Right lung (tissue), 10 donors: ENCODE measurements at places on chromosomes 1 and 21.

GRCh38 chr1:203681739-203682138, 55.1 kb downstream of the ATP2B4 start:
- DNase-seq: no peak

DNA sequence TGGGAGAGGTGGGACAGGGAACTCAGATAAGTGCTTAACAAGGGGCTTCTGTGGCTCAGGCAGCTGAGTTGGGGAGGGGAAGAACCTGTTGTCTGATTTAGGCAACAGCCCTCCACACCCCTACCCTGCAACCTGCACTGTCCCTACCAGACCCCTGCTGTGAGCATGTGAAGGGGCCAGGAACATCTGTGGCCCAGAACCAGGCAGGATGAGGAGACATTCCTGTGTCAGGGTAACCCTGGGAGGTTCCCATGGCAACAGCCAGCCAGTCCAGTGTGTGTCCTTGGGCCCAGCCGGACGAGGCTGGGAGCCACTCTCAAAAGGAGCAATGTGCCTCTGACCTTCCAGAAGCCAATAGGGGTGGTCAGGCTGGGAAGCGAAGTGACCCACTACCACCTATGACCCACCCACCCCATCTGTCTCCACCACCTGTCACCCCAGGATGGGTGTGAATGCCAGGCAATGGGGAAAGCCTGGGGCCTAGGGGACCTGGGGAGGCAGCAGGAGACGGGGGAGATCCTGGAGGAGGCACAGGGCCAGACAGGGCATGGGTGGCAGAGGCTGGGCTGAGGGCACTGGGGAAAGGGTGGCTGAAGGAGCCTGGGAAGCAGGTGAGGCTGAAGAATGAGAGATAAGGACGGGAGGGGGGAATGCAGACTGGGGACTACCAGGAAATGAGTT, 5.0 kb upstream of the PMVK start:
- no peak for DNase-seq

GRCh38 chr21:28747464-28747863, 245.2 kb downstream of the LTN1 start:
- no peak for DNase-seq

DNA sequence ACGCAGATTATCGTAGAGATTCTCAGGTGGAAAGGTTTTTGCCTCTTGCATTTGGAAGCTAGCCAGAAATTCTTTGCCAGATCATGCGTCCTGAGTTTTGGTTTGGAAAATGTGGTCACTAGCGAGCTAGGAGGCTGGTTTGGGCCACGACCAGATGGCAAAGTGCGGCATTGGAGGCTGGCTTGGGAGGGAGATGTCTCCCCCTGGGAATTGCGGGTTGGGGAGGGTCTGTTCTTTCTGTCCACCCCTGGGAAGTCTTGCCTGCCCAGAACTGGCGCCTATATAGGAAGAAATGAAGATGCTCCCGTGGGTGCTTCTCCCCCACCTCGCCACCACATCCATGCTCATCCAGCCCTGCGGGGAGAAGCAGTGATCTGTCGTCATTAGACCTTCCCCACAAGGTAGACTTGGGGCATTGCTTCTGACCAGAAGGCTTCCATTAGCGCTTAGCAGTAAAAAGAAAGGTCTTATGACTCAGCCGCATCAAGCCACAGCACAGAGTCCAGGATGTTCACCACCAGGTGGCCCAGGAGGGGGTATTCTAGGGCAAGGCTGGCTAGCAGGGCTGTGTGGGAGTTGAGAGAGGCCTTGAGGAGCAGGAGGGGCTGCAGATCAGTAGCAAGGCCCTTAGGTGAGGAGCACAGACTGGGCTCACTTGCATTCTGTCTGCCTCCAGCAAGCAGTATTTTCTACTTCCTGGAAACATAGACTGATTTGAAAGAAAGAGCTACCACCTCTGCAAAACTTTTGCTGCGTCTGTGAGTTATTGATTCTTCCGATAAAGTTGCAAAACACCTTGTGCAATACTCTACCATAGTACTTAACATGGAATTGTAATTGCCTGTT, 1.5 kb upstream of the PTP4A2 start:
- DNase-seq: no peak

- no peak for DNase-seq
Observed at GRCh38 chr1:203693721-203694120, 67.1 kb downstream of the ATP2B4 start.

DNA sequence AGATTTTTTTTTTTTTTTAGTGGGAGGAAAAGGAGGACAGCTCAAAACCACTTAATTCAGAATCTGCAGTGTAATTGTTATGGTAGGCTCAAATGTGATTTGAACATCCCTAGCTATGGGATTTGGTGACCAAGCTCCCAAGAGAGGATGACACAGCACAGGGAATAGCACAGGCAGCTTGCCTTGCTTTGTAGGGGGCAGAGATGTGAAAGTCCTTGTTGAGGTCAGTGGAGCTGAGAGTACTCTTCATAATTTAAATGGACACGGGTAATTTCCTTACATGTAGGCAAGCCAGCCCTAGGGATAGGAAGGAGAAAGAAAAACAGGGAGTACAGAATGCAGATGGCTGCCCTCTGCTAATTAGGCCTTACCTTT, 3.2 kb upstream of the UCK2 start:
- no peak for DNase-seq

DNA sequence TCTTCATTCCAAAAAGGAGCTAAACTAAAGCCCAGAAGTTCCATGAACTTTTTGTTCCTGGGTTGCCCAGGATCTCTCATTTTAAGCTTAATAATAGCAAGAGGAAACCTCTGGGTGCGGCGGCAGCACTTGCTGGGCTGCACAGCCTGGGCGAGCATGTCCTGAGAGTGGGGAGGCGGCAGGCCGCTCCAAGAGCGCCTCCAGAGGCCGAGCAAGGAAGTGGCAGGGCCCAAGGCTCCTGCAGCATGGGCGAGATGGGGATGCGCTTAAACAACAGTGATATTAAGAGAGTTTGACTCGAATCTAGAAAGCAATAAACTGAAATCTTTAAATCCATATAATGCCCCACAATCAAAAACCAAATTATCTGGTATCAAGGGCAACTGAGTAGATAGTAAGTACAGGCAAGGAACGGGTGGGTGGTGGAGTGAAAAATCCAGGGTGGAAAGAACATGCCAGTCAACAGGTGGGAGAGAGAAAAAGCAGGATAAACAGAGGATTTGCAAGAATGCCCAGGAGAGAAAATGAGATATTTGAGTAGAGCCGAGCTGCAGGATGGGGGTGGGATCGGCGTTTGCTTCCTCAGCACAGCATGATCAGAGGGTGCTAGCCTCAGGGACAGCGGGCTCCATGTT, 14.1 kb upstream of the TNR start:
- DNase-seq: no peak

- DNase-seq: no peak
Observed at GRCh38 chr1:193348769-193349535, 162.5 kb upstream of the B3GALT2 start.

GRCh38 chr1:160401487-160401805, 1.1 kb downstream of the VANGL2 start:
- DNase-seq: no peak

DNA sequence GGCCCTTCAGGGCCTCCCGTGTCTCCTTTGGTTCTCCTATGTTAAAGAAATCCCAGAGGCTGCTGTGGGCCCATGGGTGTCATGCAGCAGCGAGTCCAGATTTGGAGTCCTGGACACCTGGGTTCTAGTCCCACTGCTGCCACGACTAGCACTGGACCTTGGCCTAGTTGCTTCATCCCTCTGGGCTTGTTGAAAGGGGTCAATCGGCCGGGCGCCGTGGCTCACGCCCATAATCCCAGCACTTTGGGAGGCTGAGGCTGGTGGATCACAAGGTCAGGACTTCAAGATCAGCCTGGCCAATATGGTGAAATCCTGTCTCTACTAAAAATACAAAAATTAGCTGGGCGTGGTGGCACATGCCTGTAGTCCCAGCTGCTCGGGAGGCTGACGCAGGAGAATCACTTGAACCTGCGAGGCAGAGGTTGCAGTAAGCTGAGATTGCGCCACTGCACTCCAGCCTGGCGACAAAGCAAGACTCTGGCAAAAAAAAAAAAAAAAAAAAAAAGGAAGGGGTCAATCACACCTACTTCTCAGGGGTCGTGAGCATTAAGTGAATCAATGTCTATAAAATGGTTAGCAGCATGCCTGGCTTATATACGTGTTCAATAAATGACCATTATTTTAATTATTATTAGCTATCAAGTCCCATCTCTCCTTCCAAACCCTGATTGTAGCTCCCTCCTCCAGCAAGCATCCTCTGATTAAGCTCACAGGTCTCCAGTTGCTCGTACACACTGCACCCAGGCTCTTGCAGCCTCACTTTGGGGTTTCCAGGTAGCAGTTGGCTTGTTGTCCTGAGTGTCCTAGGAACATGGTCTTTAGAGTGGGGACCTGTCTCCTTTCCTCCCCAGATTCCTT, 43.8 kb downstream of the KIRREL1 start:
- no peak for DNase-seq
